Dermis blood vessel endothelial cell (primary cell): ENCODE measurements at places on chromosomes 5 and 9.

DNA sequence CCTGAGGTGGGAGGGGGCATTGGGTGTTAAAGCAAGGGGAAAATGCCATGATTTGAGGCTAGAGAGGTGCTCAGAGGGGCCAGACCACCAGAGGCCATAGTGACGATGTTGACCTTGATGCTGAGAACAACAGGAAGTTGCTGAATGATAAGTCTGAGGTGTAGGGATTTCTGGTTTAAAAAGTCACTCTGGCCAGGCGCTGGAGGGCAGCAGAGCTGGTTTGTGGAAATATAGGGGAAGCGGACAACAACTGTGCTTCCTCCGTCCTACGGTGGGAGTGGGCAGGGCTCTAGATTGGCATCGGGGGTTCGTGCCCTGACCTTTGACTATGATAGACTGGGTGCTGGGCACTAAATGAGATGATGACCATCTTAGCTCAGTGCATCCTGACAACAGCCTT lies 44.7 kb downstream of the STOM start:
- DNase-seq, result peak; percentile 82

GRCh38 chr5:112933651-112934365 lies 11.8 kb upstream of the REEP5 start:
- DNase-seq, result no peak

GRCh38 chr9:126526218-126527108 lies 87.3 kb upstream of the LMX1B start:
- no peak for DNase-seq

DNA sequence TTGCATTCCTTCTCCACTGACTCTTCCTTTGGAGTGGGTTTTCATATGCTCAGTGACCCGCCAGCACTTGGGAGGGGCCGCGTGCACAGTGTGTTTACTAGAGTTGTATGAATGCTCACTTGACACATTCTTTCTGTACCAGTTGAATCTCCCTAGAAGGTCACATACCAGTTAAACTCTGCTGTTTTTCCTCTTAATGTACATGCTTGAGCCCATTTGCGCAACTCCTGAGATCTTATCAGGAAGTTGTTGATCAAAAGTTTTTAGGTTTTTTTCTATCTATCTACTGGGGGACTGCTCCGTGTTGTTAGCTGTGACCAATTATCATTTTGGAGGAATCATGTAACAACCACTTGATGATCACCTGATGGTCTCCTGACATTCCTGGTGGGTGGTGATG lies 392.7 kb downstream of the CDH9 start:
- no peak for DNase-seq

DNA sequence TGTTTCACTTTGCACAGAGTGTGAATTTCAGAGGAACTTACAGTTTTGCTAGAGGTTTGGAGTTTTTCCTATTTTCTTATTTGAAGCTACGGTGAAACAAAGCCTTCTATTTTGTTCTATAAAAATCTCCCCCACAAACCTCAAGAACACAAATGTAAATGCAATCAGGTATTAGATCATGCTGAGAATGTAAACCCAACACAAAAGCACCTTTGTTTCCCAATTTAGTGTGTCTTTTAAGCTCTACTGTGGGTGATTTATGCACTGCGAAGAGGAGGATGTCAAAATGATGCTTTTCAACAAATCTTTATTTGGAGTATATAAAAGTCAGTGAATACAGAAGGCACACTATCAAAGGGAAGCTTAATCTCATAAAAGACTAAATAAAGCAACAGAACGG lies 4.3 kb upstream of the DRD1 start:
- DNase-seq, result no peak

DNA sequence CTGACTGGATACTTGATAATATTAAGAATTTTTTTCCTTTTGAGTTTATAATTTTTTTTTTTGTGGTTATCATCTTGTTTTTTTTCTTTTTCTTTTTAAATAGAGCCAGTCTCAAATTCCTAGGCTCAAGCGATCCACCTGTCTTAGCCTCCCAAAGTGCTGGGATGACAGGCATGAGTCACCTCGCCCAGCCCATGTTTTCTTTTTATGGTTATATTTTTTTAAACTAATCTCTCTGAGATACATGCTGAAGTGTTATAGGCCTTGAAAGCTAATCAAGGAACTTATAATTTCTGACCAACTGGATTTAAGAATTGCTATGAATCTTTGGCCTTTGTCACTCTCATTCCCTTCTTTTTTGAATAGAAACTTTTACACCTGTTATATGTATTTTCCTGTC lies 6.8 kb upstream of the AMACR start:
- DNase-seq, result no peak

DNA sequence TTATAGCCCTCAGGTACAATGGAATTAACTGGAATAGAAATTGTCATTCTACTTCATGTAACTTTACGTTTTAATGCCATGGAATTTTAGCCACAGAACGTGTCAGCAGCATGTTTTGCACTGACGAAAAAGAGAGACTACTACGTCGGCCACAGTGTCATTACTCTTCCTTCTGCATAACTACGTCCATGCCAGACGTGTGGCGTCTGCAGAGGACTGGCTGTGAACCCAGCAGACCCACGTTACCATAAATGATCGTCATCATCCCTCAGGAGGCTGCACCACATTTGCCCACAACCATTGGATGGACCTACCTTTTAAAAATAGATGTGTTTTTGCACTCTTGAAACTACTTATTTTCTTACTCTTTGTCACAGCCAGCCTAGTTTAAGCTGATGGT lies 63.8 kb upstream of the ATG10 start:
- DNase-seq, result no peak

GRCh38 chr5:3281366-3281765 lies 314.3 kb upstream of the IRX1 start:
- no peak for DNase-seq

- no peak for DNase-seq
Measured at GRCh38 chr5:159102311-159102934, 2.7 kb upstream of the EBF1 start.

GRCh38 chr9:116350213-116350612 lies 196.6 kb downstream of the PAPPA start:
- no peak for DNase-seq

GRCh38 chr9:106657926-106658325 lies 205.0 kb upstream of the ZNF462 start:
- no peak for DNase-seq

- DNase-seq, result peak; percentile 85
Measured at GRCh38 chr9:12775679-12776512, 1.1 kb downstream of the LURAP1L start.

DNA sequence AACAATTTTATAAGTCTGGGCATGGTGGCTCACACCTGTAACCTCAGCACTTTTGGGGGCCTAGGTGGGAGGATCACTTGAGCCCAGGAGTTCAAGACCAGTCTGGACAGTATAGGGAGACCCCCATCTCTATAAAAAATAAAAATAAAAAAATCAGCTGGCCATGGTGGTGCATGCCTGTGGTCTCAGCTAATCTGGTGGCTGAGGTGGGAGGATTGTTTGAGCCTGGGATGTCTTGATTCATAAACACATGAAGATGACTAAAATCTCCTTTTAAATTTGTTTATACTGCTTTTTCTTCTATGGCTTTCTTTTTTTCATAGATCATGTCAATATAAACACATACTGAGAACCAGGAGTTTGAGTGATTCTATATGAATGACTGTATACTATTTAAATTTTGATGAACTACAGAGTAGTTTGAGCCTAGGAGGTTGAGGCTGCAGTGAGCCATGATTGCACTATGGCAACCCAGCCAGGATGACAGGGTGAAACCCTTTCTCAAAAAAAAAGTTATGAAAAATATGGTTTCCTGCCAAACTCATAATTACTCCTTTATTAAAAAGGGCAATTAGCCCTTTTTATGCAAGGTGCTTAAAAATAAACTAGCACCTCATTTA lies 14.2 kb downstream of the RIC1 start:
- DNase-seq, result no peak

- no peak for DNase-seq
Measured at GRCh38 chr5:55924744-55925143, 70.0 kb downstream of the IL6ST start.

DNA sequence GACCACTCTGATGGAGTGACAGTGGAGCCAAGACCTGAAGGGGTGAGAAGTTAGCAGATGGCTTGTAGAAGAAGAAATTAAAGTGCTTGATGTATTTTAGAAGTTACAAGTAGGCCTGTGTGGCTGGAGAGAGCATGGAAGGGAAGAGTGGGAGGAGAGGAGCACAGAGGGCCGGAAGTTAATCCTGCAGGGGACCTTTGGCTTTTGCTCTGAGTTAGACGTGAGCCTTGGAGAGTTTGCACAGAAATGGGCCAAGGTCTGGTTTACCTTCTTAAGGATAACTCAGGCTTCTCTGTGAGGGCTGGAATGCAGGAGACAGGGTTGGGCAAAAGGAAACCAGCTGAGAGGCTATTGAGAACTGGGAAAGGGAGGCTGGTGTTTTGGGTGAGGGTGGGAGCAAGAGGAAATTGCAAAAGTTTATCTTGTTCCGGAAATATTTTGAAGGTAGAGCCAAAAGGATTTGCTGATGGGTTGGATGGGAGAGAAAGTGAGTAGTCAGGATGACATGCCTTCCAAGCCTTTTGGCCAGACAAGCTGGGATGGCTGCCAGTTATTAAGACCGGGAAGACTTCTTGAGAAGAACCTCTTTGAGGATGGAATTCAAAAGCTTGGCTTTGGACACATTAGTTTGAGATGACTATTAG lies 17.5 kb upstream of the F2RL1 start:
- peak; percentile 61 for DNase-seq

DNA sequence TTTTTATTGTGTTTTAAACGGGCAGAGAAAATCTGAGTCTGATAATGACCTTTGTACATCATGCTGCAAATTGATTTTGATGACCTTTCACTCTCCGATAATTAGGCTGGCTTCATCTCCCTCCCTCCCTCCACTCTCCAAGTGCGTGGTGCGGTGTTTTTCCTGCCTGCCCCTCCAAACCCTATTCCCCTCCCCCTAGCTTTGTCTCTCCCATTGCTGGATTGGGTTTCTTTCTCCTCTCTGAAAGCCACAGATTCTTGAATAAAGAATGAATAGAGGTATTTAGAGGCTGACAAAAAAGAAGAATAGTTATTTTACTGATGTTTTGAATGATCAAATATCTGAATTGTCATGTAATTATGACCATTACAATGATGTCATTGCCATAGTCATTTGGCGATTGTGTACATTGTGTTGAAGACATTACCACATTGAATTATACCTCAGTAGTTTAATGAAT lies 571.1 kb upstream of the ZNF608 start:
- DNase-seq, result no peak

DNA sequence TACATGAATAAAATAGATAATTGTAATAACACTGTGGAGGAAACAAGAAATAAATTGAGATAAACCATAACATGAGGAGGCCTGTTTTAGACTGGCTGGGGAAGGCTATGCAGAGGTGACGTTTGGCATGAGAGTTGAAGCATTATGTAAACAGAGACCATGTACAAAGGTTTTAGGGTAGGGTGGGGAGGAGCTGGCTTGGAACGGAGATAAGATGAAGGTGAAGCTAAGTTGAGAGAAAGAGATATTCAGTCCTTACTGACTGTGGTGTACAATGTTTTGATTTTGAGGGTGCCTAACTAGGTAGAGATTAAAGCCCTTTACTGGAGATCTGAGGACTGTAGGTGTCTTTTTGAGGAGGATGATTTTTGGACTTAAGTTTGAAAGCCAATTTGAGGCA lies 17.8 kb downstream of the MAN2A1 start:
- no peak for DNase-seq

DNA sequence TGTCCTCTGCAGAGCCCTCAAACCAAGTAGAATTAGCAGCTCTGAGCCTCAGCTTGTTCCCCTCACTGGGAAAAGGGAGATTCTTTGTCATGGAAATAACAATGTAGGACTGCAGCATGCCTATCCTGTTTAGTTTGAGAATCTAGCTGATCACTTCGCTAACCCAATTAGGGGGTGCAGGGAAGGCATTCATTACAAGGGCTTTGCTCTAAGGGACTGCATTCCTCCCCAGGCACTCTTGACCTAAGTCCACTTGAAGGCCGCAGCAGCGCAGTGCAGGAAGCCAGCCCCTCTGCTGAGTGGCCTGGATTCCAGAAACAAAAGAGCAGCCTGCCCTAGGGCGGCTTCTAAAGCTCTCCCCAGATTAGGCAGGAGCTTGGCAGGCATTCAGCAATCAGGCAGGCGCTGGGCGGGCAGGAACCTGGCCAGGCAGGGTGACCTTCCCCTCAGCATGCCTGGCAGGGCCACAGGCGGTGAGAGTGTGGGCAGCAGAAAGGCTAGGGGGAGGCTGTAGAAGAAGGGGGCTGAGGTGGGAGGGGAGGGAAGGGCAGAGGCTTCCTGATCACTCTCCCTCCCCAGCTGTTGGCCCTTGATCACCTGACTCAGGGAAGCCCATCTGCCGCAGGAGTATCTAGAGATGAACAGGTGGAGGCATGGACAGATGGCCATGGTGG lies 24.8 kb downstream of the CCNJL start:
- DNase-seq, result peak; percentile 88

DNA sequence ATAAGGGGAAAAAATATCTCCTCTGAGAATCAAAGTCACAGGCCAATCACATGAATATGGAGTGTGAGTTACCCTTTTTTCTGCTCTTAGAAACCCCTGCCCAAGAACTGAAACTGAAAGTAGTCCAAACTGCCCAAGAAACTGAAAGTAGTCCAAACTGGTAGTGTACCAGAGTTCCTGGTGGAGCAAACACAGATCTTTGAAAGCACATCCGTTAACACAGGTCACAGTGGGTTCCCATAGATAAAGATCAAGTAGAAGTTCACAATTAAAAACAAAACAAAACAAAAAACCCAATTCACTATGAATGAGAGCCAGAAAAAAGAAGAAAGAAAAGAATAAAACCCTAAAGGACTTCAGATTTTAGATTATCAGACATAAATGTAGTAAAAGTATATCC lies 332.4 kb upstream of the EFNA5 start:
- peak; percentile 68 for DNase-seq

- DNase-seq, result peak; percentile 17
Measured at GRCh38 chr9:98409719-98410118, 154.3 kb upstream of the TBC1D2 start.

DNA sequence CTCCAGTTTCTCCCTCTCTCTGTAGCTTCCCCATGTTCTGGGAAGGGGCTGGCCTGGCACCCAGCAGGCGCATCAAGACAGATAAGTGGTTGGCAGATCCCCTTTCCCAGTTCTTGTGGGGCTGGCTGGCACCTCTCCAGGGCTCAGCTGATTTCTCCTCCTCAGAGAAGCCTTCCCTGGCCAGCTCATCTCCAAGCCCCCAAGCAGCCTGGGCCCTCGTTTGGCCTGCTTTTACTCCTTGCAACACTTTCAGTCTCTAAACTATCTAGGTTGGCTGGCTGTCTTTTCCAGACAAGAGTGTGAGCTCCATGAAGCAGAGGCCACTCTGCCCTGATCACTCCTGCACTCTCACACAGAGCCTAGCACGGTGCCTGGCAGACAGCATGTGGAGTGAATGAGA lies 13.5 kb downstream of the MACROH2A1 start:
- no peak for DNase-seq
